ENCODE measurements at places on chromosomes 4 and X.

- peak; percentile 4 for DNase-seq
Measured at GRCh38 chr4:63717384-63717783, 691.9 kb downstream of the TECRL start.

DNA sequence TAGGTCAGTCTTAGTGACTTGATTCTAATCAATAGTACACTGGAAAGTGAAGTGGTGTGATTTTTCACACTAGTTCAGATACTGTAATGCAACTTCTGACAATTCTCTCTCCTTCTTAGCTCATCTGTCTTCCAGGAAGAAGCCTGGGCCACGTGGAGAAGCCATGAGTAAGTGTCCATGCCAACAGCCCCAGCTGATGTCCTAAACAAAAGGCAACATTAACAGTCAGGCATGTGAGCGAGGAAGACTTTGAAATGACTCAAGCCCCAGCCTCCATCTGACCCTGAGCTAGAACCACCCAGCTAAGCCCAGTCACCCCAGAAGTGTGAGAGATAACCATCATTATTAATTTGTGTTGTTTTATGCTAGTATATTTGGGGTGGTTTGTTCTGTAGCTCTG lies 115.7 kb upstream of the MAGEB16 start:
- DNase-seq: no peak

DNA sequence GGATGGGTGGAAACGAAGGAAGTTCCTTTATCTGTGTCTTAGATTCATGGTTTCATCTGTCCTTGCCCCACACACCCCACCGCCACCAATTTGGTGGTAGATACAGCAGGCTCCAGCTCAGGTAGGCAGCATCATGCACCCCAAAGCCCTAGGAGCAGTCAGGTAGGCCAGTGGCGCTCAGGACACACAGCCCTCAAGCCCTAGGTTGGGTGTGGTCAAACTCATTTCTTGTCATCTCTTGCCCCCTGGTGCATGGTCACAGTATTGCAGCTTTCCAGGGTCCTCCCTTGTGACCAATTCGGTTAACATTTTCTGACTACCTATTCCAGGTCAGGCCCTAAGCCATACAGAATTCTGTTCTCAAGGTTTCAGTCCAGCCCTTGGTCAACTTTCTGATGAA lies 14.5 kb upstream of the PRRG3 start:
- DNase-seq: peak; percentile 49

- DNase-seq: no peak
Measured at GRCh38 chrX:118074196-118074595, 42.4 kb downstream of the KLHL13 start.

GRCh38 chr4:67996127-67996526 lies 32.8 kb upstream of the TMPRSS11A start:
- no peak for DNase-seq

DNA sequence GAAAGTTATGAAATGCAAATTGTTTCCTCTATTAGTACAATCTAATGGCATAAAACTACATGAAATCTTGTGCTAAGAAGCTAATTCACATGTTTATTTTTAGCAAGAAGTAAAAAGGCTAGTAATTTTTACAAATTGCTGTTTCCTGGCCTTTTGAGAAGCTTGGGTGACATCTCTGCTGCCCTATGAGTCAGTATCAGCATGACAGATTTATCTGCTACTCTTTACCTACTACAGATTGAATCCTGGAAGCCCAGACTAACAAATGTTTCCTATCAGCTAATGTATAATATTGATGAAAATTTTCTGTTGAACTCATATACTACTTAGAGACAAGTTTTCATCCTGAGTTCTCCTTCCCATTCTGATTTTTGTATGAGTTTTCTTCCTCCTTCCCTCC lies 232.4 kb downstream of the DCTD start:
- DNase-seq: no peak

- no peak for DNase-seq
Measured at GRCh38 chr4:80927420-80927819, 103.1 kb upstream of the BMP3 start.

DNA sequence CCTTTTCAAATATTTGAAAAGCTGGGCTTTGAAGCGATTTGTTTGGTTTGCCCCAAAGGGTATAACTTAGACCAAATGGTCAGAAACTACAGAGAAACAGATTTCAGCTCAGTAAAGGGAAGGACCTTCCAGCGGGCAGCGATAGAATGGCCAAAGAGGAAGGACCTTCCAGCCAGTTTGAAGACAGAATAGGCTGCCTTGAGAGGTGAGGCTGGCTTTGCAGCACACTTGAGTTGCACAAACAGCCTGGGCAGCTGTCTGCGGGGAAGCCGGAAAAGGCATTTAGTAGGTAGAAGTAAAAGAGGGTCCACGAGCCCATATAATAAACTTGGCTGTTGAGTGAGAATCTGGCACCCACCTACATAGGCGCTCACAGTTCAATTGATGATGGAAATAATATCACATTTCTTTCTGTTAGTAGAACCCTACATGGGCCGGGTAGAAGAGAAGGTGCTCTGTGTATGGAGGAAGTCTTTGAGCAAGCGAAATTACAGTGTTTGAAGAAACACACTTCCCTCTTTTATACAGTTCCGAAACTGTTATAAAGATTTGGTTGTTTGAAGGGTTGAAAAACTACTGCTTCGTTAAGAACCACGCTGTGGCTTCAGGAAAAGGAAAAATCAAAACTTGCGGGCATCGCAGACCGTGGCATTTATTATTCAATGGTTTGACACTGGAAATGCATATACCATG lies 75.0 kb upstream of the SORBS2 start:
- no peak for DNase-seq

GRCh38 chrX:29662101-29662500 lies 553.3 kb upstream of the MAGEB2 start:
- no peak for DNase-seq

DNA sequence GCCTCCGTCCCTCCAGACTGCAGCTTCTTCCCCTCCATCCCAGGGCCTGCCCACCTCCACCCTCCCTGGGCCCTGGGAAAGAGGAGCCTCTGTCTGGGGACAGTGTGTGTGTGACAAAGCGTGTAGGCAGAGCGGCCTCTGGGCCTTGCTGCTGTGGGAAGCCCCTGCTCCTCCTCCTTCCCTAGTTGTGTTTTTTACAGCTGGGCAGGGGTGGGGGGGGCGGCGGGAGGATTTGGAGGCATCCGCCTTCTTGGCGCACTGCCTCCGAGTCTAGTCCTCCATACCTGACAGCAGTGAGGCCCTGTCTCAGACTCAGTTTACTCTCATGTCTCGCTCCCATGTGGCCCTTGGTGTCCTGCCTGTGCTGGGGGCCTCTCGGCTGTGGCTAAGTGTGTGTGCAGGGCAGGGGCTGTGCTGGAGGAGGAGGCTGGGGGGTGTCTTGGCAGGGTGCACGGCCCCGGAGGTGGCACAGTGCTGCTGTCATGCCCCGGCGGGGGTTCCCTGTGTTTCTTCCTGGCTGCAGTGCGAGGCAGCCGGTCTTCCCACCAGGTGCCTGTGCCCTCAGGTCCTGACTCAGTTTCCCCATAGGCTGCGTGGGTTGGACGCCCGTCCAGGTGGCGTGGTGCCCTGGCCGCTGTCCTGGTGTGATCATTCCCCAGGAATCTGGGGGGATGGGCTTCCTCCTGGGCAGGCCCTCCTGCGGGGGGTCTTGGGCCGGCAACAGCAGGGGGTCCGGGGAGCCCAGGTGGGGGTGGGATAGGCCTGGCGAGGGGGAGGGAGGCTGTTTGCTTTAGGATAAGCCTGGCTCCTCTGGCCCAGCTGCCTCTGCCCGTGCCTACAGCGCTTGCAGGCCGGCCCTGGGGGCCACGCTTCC lies 7.0 kb downstream of the FGFRL1 start:
- DNase-seq: peak; percentile 81

- DNase-seq: no peak
Measured at GRCh38 chr4:172547724-172548123, 620.9 kb upstream of the GALNT7 start.

DNA sequence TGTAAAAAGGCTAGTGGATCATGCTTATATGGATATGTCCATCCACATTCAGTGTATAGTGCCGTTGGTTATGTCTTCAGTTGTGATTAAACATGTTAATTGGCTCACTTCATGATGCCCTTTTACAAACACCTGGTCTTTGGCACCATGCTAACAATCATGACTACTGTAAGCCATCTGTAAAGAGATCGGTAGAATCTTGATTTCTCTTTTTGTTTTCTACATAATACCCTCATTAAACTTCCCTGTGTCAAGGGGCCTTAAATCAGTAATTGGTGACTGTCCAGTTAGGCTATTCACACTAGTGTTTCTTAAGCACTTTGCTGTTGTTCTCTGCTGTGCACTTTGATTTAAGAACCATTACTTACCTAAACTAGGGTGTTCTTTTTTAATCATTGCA lies 475.2 kb downstream of the RPA4 start:
- DNase-seq: no peak

DNA sequence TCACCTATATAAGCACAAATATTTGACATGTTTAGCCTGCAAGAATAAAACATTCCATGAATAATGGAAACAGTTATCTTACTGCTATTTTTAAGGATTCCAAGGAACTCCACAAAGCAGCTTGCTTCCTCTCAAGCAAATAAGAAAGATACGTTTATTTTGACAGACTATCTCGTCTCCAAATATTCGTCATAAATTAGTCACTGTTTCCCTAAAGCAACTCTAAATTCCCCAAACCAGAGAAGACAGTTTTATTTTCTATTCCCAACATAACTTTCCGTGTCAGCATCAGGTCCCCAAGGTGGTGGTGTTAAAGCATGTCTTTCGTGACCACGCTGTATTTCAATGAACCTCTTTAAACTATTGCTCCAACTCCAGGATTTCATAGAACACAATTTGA lies 24.3 kb upstream of the DKK2 start:
- DNase-seq: no peak

GRCh38 chr4:52957835-52958631 lies 95.9 kb downstream of the RASL11B start:
- DNase-seq: no peak

DNA sequence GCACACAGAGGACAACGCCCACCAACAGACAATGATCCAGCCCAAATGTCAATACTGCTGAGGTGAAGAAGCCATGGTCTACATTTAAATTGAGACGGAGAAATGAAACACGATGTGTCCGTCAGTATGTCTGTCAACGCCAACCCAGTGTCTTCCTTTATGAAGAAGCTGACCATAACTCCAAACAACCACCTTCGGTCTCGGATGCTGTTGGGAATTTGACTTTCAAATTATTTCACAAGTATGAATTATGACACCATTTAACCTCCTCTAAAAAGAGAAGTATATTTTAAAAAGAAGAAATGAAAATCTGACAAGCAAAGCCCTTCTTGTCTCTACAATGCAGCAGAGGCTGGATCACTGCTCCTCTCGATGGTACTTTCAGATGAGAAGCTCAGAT lies 123.7 kb upstream of the MAP3K15 start:
- no peak for DNase-seq

- DNase-seq: no peak
Measured at GRCh38 chr4:138406876-138407275, 164.7 kb upstream of the SLC7A11 start.

DNA sequence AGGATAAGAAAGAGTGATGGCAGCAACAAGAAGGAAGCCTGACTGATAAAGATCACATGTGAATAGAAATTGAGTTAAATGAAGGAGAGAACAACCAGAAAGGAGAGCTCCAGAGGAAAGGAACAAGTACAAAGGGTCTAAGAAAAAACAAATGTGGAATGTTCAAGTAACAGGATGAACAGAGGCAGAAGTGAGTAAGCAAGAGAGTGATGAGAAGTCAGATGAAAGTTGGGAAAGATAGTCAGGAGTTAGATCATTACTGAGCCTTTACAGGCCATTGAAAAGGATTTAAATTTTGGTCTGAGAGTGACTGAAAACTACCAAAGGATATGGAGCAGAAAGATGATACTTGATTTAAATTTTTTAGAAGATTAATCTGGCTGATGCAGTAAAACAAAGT lies 38.1 kb downstream of the NFXL1 start:
- DNase-seq: no peak

DNA sequence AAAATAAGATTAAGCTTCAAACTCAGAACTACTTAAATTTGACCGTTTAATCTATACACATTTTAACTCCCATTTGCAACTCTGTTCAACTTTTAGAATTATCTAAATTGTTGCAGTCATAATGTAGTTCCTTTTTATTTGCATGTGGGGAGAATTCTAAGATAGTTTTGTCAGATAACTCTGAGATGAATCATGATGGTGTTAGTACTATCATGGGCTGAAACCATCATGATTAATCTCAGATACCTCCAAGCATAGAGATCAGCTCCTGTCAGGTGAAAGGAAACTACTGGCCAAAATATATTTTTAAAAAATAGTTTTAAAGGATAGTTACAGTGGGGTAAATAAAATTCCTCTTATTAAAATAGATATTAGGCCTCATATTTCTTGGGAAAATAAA lies 39.0 kb downstream of the FBXO8 start:
- no peak for DNase-seq

GRCh38 chr4:124431653-124432192 lies 280.8 kb downstream of the ANKRD50 start:
- no peak for DNase-seq

- no peak for DNase-seq
Measured at GRCh38 chrX:123685232-123685631, 47.6 kb downstream of the THOC2 start.

GRCh38 chr4:40210776-40211175 lies 13.9 kb downstream of the RHOH start:
- DNase-seq: no peak

DNA sequence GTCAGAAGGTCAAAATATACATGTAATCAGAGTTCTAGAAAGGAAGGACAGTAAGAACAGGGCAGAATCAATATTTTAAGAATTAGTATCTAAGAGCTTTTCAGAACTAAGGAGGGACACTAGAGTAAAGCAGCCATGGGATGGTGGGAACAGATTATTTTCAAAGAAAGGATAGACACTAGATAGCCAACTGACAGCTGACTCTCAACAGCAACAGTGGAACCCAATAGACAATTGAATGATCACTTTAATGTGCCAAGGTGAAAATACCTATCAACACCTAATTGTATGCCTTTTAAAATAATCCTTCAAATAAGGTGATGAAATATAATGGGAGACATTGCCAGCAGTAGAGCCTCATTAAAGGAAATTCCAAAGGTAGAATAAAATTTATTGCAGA lies 26.5 kb upstream of the CCDC160 start:
- DNase-seq: no peak

GRCh38 chr4:147616849-147617172 lies 386 bp upstream of the TMEM184C start:
- no peak for DNase-seq

DNA sequence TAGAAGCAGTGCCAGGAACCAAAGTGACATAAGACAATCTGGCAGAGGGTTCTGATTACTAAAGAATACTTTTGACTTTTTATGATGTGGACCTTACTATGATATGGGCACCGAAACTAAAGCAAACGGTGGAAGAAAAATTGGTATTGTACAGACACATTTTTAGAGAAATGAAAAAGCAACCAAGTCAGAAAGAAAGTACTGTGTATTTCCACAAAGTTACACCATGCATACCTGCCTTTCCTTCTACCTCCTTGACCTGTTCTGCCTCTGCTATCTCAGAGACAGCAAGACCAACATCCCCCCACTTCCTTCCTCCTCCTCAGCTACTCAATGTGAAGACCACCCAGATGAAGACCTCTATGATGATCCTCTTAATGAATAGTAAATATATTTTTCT lies 88.3 kb downstream of the HUWE1 start:
- no peak for DNase-seq

- DNase-seq: peak; percentile 90
Measured at GRCh38 chrX:40098264-40099054, 701 bp upstream of the BCOR start.
